ENCODE measurements at places on chromosomes 7 and 10.
A peak's percentile ranks its signal among the peaks of the same experiment; 100 is the strongest.

GRCh38 chr10:73576178-73576889, 14.8 kb downstream of the USP54 start:
- peak; percentile 51 for DNase-seq

DNA sequence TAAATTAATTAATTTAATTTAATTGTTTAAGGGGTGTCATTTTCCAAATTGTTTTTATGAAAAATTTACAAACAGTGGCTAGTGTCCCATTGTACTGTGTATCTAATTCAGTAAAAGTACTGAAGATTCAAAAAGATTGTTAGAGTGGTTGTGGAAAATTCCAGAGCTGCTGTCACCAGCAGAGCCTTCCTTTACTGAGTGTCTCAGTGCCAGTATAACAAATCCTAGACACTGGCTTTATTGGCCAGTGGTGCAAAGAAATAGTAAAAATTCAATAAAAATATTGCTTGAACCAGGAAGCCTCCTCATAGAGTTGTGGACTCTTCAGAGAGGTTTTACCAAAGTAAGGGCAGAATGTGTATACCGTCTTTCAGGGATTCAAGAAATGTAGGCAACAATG, 23.1 kb upstream of the HERPUD2 start:
- no peak for DNase-seq

- no peak for DNase-seq
Observed at GRCh38 chr10:114289096-114289436, 50.0 kb downstream of the VWA2 start.

DNA sequence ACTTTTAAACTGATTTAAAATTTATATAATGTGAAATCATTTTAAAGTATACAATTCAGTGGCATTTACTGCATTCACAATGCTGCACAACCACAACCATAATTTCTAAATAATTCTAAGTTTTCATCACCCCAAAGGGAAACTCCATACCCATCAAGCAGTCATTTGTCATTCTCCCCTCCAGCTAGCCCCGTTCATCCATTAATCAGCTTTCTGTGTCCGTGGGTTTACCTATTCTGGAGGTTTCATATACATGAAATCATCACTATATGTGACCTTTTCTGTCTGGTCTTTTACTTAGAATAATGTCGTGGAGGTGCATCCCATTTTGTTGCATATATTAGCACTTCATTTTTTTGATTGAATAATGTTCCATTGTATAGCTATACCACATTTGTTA, 214.1 kb downstream of the ADK start:
- no peak for DNase-seq

DNA sequence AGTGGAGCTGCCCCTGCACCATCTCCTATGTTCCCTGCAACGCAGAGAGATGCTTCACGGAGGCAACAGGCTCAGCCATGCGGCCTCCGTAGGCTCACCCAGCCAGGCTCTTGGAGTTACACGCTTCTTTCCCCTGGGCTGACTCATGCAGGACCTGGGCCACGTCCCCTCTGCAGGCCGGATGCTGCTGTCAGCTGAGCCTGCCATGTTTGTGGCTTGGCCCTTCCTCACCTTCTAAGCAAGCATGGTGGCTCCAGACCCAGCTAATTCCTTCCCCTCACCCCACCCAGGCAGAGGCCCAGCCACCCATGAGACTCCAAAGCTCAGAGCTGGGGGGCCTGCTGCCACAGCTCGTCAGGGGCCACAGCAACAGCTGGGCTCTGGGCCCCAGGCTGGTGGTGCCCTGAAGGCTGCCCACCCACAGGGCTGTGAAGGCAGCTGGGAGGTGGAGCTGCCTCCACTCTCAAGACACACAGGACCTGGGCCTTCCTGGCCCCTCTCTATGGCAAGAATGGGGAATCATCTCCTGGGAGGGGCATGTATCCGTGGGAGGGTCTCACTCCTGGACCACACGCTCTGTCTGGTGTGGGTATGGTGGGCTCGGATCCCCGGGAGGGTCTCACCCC, 219.6 kb downstream of the ELFN1 start:
- no peak for DNase-seq

DNA sequence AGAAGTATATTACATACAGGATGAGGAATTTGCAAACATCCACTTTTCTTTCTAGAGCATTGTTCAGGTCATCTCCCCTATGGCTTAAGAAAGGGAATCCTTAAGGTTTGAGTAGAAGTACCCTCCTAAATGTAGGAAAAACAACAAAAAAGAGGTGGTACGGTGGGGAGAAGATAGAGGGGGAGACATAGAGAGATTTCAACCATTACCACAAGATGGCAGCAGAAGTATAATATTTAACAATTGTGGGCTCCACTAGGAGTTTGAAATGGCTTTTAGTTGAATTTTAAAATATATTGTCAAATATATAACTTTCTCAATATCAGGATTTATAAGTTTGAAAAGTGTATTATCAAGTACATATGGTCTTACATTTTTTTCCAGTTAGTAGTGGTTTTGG, 72.7 kb upstream of the PRKG1 start:
- no peak for DNase-seq

DNA sequence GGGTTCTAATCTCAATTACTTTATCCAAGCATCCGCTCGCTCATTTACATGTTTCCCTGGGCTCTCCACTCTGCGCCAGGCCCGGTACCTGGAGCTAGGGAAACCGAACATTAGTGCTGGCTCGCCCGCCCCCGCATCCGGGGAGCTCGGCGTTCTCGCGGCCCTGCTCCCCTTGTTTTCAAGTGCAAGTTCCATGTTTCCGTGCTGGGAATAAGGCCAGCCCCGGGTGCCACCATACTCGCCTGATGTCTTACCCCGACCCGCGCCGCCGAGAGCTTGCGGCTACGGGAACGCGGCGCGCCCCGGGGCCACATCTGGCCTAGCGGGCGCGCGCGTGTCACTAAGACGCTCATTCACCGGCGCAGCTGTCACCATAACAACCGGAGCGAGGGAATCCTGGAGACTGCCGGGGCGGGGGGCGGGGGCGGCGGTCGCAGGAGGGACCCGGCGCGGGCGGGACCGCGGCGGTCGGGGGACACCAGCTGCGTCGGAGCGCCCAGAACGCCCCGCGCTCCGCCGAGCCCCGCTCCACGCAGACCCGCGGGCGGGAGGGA, at the start of gene NEURL1:
NEURL1 (plus strand) TSS at position 344 of the 554 bp plus-strand sequence. CDS start 683 bp downstream, outside the sequence.
- DNase-seq, result no peak

DNA sequence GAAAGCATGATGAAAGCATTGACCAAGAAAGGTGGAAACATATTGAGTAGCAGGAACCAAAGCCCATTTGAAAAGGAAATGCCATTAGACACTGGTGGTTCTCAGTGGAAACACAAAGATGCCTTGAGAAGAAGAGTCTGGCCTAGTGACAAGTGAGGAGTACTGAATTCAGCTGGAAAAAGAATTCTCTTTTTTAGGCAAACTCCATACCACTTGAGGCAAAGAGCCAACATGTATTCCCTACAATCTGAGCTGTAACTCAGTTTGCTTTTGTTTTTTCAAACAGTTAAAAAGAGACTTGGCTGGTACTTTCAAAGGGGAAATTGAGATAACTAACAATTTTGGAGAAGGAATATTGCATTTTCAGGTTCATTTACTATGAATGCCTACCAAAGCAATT, 624.0 kb downstream of the NRG3 start:
- DNase-seq, result no peak

GRCh38 chr10:26215935-26216584, 514 bp upstream of the GAD2 start:
- DNase-seq, result no peak

DNA sequence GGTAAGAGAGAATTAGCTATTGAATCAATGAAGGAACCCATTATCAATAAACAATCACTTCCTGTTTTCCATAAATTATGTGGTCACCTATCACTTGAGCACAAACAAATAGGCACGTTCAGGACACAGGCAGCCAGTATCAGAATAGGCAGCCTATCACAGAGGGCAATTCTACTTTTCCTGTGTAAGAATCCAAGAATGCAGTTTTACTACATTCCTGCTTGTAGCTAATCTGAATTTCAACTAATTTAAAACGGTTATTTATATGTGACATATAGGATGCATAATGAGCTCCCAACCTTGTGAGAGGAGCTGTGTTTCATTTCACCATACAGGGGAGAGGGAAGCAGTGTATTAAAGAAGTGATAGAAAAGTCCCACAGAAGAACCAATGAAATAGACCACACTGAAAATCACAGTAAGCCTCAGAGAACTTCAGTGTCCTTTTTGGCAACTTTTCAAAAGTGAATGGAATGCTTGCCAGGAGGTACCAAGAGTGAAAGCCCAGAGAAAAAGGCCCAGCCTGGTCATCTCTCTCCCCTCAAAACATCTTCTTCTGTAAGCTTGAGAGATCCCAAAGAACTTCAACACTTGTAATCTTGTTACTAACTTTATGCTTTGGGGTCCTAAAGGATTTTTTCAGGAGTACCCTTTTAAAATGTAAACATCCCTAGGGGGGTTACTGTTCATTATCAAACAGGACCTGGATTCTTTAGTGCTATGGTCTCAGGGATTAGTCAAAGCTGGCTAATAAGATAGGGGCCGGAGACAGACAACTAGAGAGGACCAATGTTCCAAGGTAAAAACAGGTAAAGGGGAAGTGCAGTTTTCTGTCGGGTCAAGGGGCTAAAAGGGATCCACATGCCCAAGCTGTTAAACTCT, 1.3 kb downstream of the IMMP2L start:
- DNase-seq, result peak; percentile 7

DNA sequence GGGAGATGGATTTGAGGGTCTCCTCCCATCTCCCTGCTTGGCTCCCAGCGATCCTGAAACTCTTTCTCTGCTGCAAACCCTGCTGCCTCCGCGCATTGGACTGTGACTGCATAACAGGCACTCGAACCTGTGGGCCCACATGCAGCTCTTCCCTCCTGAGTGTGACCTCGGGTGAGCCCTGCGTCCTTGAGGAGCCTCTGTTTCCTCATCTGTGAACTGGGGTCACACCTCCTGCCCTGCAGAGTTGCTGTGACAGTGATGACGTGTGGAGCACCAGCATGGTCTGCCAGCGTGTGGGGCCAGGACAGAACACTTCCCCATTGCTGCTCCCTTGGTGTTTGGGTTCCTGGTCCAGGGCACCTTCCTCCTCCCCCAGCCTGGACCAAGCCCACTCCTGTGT, 46.9 kb upstream of the PSMG3 start:
- no peak for DNase-seq

GRCh38 chr7:144957998-144958397, 122.1 kb upstream of the TPK1 start:
- no peak for DNase-seq

GRCh38 chr7:30927559-30927958, 15.9 kb downstream of the AQP1 start:
- DNase-seq, result no peak

- no peak for DNase-seq
Observed at GRCh38 chr7:26180792-26181198, 19.8 kb downstream of the HNRNPA2B1 start.

DNA sequence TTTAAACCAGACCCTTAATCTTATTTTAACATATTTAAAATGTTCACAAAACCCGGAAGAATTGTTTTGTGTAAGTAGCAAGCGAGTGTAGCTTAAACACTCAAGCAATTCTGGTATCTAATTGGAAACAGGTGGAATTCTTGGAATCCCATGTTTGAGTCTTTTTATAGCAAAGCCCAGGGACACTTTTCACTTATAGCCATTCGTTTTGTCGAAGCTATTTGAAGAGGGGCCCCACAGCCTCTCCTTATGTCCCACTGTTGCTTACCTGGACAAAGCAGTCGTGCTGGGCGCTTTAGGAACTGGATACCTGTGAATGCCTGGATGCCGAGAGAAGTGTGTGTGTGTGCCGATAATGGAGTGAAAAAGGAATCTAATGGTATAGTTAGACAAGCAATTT, 3.3 kb downstream of the CUX1 start:
- peak; percentile 65 for DNase-seq

- no peak for DNase-seq
Observed at GRCh38 chr7:96997512-96998032, 7.8 kb upstream of the DLX6 start.

DNA sequence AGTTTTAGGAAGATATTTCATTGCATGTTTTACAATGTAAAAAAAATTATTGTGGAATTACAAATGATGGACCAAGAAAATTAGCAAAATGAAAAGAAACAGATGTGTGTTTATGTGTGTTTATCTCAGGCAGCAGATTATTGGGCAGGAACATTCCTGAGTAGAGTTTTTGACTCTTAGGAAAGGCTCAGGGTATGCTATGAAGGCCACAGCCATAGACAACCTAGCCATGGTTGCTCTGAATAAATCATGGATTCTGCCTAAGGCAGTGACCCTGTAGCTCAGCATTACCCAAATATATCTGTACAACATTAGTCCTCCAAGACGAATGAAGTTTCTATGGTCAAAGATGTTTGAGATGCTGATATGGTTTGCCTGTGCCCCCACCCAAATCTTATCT, 298.3 kb downstream of the PTEN start:
- DNase-seq, result no peak
